ENCODE measurements at places on chromosomes 5 and 9.

DNA sequence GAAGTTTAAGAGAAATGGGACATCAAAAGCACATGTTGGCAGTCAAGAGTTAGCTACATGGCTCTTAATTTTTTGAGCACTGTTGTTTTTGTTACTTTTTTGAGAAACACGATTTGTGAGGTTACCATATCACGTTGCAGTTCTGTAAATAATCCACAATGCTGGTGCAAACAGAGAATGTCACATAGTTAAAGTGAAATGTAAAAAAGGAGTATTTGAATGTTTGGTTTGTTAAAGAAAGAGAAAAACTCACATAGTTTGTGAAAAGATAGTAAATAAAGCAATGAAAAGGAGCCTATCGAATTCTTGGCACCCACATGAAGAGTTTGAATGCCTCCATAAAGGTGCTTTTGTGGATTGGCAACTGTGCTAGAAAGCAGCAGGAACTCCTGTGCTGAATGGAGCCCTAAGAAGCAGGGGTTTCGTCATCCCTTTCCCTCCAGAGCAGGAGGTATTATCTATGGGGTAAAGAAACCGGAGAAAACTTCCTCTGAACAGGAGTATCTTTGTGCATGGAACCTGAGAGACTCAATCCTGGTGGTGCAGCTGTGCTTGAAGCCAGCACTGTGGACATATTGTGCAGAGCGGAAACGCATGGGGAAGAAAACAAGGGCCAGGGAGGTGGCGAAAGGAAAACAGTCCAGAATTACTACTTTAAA is 148.5 kb upstream of the OTULINL start:
- no peak overlapping the region for H3K27ac ChIP-seq
- DNase-seq: no peak
- peaks cover 18% of the 10 kb centered on the region for H3K4me1 ChIP-seq
- no peaks in the 10 kb centered on the region for H3K36me3 ChIP-seq

DNA sequence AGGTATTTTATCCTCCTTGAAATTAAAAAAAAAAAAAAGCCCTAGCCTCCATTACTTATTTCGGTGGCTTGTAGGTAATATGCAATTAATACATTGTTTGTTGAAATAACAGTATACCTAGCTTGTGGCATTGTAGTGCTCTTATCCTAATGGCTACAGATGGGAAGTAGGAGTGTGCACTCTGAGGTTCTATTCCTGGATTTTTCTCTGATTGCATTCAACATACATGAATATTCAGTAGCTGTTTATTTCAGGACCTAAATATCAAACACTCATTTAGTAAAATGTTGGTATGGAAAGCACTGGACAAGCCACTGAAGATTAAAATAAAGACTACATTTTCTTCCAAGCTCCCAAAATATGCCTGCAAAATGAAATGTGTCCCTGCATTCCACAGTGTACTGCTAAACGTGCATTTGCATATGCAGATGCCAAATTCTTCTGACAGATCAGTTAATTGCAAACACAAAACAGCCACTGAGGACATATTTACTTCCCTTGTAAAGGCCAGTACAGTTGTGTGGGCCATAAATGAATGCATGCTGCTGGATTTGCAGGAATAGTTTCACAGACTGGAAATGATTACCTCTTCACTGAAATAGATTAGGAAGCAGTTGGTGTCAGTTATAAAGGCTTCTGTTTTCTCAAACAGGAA is 826.1 kb downstream of the PRELID2 start:
- no peak overlapping the region for H3K27ac ChIP-seq
- H3K27me3 ChIP-seq: no peaks in the 10 kb centered on the region
- H3K4me1 ChIP-seq: no peaks in the 10 kb centered on the region
- DNase-seq: no peak
- no peak overlapping the region for H3K4me3 ChIP-seq

- no peaks in the 10 kb centered on the region for H3K27me3 ChIP-seq
- H3K27ac ChIP-seq: no peak overlapping the region
- DNase-seq: no peak
- no peaks in the 10 kb centered on the region for H3K4me1 ChIP-seq
- H3K36me3 ChIP-seq: no peaks in the 10 kb centered on the region
These were observed 1019.5 kb downstream of the NR2F1-AS1 start for GRCh38 chr5:92561411-92561959.

DNA sequence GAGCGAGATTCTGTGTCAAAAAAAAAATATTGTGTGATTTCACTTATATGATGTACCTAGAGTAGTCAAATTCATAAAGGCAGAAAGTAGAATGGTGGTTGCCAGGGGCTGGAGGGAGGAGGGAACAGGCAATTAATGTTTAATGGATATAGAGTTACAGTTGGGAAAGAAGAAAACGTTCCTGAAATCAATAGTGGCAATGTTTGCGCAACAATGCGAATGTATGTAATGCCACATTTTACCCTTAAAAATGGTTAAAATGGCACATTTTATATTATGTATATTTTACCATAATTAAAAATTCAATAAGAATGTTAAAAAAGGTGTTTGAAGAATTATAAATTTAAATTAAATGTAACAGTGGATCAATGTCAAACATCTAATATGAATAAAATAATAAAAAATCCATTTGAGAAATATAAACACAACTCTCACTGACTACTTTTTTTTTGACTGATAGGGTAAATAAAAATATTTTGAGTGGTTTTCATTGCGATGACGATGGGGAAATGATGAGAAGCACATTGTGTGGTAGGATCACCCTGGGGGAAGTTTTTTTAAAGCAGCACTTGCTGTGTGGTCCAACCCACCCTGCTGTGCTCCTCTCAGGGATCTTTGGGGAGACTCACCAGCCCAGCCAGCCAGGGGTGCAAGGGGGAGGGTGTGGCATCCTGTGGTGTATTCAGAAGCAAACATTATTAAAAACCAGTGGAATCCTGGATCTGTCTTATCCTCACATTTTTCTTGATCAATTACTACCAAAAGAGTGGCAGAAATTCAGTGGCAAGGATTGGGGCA is 4.3 kb downstream of the FYB1 start:
- no peak for DNase-seq
- peaks cover 16% of the 10 kb centered on the region for H3K4me1 ChIP-seq
- no peak overlapping the region for H3K4me3 ChIP-seq
- H3K27me3 ChIP-seq: no peaks in the 10 kb centered on the region
- H3K27ac ChIP-seq: no peak overlapping the region
- no peaks in the 10 kb centered on the region for H3K36me3 ChIP-seq

DNA sequence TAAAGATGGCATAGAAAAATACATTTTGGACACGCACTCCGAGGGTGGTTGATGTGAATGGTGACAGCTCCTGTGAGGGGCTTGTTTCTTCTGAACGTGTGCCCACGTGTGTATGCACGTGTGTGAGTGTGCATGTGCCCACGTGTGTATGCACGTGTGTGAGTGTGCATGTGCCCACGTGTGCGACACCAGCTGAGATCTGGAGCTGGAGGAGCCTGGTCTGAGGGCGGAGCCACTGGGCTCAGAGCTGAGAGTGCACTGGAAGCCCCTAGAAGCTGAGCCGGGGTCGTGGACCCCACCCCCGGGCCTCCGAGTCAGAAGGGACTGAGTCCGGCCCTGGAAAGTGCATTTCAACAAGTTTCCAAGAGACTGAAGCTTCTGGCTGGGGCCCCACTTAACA is 282.5 kb upstream of the IRX4 start:
- H3K27me3 ChIP-seq: no peaks in the 10 kb centered on the region
- no peak for DNase-seq
- H3K27ac ChIP-seq: no peak overlapping the region
- no peaks in the 10 kb centered on the region for H3K36me3 ChIP-seq
- no peak overlapping the region for H3K4me3 ChIP-seq

GRCh38 chr9:118482306-118482705 is 778.1 kb downstream of the TLR4 start:
- no peak overlapping the region for H3K27ac ChIP-seq
- H3K4me1 ChIP-seq: no peaks in the 10 kb centered on the region
- no peaks in the 10 kb centered on the region for H3K27me3 ChIP-seq
- no peak for DNase-seq
- no peaks in the 10 kb centered on the region for H3K36me3 ChIP-seq

DNA sequence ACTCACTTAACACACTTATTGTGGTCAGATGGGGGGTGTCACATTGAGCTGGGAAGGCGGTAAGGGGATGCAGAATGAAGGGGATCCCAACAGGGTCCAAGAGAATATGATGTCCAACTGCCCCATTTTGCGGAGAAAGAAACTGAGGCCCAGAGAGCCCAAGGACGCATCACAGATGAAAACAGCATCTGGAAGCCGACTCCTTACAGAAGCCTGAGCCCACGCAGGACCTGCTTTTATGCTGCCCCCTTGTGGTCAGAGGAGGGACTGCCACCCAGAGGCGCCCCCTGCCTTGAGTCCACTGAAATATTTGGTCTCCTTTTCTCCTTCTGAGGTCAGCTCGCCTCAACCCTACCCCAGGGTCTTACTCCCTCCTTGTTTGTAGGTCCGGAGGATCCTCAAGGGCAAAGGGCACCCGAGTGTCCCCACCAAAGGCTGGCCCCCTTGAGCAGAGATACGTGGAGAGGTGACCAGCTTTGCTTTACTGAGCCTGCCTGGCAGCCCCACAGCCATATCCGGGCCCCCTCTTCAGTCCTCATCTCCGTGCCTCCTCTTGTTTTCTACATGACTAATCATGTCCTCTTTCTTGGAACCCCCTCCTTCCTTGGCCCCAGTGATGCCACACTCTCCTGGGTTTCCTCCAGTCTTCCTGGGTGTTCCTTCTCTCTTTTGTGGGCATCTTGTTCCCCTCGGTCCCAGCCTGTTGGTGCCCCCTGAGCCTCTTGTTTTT is 30.0 kb upstream of the TTLL11 start:
- H3K36me3 ChIP-seq: no peaks in the 10 kb centered on the region
- no peak overlapping the region for H3K27ac ChIP-seq
- no peak overlapping the region for H3K4me3 ChIP-seq

DNA sequence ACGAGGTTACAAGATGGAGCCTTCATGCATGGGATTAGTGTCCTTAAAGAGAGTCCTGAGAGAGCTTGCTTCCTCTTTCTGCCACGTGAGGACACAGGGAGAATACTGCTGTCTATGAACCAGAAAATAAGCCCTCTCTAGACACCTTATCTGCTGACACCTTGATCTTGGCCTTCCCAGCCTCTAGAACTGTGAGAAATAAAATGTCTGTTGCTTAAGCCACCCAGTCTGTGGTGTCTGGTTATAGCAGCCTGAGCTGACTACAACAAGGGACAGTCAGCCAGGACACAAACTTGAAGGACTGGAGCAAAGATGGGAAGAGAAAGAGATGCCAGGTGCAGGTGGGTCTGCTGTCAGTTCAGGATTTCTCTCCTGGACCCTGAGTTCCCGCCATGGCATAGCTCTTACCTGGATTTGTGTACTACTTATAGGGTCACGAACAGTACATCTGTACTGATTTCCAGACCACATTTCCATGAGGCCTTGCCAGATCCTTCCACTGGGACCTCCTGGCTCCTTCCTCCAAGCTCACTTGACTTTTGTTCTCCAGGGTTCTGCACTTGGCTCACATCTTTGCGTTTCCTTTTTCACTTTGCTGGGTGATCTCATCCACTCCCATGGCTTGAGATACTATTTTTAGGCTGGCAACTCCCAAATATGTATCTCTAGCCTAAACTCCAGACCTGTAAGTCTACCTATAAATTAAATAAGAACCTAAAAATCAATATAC is 44.9 kb upstream of the LIFR start:
- H3K36me3 ChIP-seq: no peaks in the 10 kb centered on the region
- H3K4me1 ChIP-seq: peaks cover 51% of the 10 kb centered on the region

GRCh38 chr5:180208038-180208434 is 975 bp downstream of the RASGEF1C start:
- DNase-seq: no peak
- peaks cover 14% of the 10 kb centered on the region for H3K27me3 ChIP-seq
- H3K36me3 ChIP-seq: no peaks in the 10 kb centered on the region

- peaks cover 3% of the 10 kb centered on the region for H3K4me1 ChIP-seq
- no peak overlapping the region for H3K4me3 ChIP-seq
- no peak for DNase-seq
- H3K36me3 ChIP-seq: no peaks in the 10 kb centered on the region
- no peaks in the 10 kb centered on the region for H3K27me3 ChIP-seq
These were observed 388.7 kb downstream of the CETN3 start for GRCh38 chr5:90020575-90021538.

GRCh38 chr5:39622281-39622680 is 197.5 kb upstream of the DAB2 start:
- no peak for DNase-seq
- H3K4me3 ChIP-seq: no peak overlapping the region

GRCh38 chr9:114448706-114449105 is 56.6 kb downstream of the WHRN start:
- no peak overlapping the region for H3K4me3 ChIP-seq
- H3K36me3 ChIP-seq: no peaks in the 10 kb centered on the region
- H3K4me1 ChIP-seq: no peaks in the 10 kb centered on the region
- H3K27ac ChIP-seq: no peak overlapping the region
- no peak for DNase-seq

DNA sequence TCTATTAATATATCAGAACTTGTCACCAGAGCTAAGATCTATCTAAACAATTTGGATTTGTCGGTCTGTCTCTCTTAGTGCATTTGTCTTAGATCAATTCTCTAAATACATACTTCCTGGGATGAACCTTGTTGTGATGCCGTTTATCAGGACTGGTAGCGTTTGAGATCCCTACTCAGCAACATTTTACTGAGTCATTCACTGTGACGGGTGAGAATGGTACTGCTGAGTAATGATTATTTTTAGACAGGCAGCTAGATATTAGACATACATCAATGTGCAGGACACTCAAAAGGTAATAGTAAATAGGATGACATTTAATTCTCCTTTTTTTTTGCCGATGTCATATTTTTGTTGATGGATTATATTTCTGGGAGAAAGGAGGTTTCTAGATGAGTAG is 209.0 kb downstream of the CSNK1G3 start:
- H3K36me3 ChIP-seq: no peaks in the 10 kb centered on the region
- H3K4me1 ChIP-seq: no peaks in the 10 kb centered on the region
- H3K27me3 ChIP-seq: no peaks in the 10 kb centered on the region
- H3K4me3 ChIP-seq: no peak overlapping the region
- DNase-seq: no peak

- H3K36me3 ChIP-seq: no peaks in the 10 kb centered on the region
- H3K27me3 ChIP-seq: peaks cover 7% of the 10 kb centered on the region
- H3K27ac ChIP-seq: no peak overlapping the region
- DNase-seq: no peak
- H3K4me1 ChIP-seq: no peaks in the 10 kb centered on the region
- H3K4me3 ChIP-seq: no peak overlapping the region
These were observed 40.4 kb downstream of the AK8 start for GRCh38 chr9:132837501-132838286.

Measured in gastrocnemius medialis (tissue), 4 donors.